Stimulated activated CD4-positive, alpha-beta T cell treated with anti-CD3 and anti-CD28 coated beads, TNF-alpha, amount 100 ng/mL, for 1 hour (primary cell): ENCODE measurements at places on chromosomes 11 and 22.

DNA sequence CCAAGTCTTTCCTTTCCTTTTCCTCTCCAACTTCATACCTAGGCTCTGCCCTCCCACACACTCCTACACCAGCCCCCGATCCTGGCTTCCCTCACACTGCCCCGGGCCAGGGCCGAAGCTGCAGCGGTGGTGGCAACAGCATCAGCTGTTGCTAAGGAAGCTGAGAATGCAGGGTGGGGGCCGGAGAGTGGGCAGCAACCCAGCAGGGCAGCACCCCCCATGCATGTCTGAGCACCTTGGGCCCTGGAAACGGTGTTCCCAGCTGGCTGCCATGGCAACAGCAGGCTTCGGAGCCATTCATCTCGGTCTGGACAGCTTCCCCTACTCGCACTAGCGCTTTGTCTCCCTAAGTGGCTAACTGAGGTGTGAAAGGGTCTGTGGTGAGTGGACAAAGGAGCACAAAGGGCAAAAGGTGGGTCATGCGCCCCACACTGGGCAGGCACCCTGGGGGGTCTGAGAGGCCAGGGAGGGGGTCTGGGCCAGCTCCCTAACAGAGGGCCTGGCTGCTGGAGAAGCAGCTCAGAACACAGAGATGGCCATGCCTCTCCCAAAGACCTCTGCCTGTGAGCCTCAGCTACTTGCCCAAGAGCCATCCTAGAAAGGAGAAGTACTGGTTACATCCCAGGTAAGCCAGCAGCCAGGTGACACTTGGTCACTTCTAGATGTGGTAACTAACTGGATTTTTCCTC lies 42.1 kb upstream of the JAM3 start:
- no peak for DNase-seq

- DNase-seq, result no peak
These were observed 402.1 kb downstream of the CNTN5 start for GRCh38 chr11:99422581-99423427.

- DNase-seq, result no peak
These were observed 16.8 kb downstream of the POU2F3 start for GRCh38 chr11:120256779-120257178.

DNA sequence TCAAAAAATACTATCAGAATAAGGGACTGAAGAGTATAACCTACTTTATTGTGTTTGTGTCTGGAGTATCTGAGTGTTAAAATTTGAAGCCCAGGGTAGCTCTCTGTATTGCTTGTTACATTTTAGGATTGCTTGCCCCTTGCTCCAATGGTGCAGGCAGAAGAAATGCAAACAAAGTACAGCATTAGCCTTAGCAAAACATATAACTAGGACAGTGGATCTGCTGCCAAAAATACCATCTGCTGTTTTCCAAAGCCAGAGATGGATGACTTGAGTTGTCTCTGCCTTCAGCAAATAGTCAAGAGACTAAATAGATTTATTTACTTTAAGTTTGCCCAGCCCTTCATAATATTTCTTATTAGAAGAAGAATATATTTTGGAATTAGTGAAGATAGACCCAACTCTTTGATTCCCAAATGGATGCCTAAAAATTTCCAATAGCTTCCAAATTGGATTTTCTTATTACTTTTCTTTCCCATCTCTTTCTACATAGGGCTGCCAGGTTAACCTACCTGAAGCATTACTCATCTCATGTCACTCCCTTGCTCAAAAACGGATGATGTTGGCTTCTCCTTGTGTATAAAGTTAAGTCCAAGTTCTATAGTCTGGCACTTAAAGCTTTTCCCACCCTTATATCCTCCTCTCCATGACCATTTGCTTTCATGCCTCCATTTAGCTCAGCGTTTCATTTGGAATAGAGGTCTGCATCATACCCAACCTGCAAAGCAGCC lies 66.3 kb downstream of the LDLRAD3 start:
- no peak for DNase-seq

GRCh38 chr11:11733246-11733747 lies 108.5 kb upstream of the USP47 start:
- DNase-seq, result no peak

- no peak for DNase-seq
These were observed 10.9 kb downstream of the PIM3 start for GRCh38 chr22:49971232-49972162.

GRCh38 chr11:77122576-77123212 lies 5.4 kb upstream of the MYO7A start:
- no peak for DNase-seq

GRCh38 chr11:111602865-111603610 lies 789 bp downstream of the SIK2 start:
- DNase-seq, result peak; percentile 14

DNA sequence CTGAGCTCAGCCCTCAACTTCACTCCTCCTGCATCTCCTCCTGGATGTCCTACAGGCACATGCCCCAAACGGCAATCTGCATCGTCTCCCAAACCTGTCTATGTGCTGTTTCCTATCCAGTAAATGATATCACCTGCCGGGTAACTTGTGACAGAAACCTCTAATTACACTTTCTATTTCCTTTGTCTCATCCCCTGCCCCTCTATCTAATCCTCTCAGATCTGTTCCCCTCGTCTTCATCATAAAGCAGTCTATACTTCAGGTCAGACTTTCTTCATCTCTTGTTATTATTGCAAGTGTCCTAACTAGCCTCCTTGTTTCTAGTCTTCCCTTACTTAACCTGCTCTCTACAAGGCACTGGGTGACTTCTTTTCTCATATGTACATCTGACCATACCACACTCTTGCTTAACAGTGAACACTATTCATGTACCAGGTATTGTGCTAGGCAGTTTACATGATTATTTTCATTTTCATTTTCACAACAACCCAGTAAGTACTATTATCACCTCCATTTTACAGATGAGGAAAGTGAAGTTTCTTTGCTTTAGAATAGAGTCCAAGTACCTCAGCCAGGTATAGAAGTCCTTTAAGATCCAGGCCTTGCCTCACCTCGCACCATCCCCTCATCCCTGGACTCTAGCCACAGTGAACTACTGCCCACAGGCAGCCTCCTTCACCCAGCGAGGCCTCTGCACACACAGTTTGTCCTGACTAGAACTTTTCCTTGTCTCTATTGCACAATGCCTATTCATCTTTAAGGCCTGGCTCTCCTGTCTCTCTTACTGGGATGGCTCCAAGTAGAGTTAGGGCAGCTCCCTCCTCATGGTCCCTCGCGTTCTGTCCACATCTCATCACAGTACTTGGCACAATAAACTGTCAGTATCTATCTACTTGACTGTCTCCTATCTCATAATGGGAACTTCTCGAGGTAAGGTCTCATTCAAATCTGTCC lies 22.1 kb upstream of the UCP3 start:
- DNase-seq, result no peak

DNA sequence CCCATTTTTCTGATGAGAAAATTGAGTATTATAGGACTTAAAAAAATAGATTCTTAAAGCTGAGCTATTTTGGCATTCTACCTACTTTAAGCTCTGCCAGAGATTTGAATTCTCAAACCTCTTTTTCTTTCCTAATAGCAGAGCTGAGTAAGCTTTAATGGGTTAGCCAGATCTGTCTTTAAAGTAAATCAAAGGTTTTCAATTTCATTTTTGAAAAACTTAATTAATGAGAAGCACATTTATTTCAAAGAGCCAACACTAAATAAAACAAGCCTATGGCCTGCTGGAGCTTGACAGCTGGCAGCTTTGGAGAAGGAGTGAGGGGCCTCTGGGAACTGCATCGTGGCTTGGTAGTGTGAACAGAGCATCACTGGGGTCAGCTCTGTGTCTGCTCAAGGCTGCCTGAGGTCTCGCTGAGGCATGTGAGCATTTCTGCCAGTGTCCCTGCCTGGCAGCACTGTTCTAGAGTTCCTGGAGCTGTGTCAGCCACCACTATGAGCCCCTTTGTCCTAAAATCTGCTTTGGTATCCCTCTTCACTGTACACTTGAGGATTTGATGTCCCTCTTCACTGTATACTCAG lies 50.4 kb upstream of the PRSS23 start:
- DNase-seq, result no peak

DNA sequence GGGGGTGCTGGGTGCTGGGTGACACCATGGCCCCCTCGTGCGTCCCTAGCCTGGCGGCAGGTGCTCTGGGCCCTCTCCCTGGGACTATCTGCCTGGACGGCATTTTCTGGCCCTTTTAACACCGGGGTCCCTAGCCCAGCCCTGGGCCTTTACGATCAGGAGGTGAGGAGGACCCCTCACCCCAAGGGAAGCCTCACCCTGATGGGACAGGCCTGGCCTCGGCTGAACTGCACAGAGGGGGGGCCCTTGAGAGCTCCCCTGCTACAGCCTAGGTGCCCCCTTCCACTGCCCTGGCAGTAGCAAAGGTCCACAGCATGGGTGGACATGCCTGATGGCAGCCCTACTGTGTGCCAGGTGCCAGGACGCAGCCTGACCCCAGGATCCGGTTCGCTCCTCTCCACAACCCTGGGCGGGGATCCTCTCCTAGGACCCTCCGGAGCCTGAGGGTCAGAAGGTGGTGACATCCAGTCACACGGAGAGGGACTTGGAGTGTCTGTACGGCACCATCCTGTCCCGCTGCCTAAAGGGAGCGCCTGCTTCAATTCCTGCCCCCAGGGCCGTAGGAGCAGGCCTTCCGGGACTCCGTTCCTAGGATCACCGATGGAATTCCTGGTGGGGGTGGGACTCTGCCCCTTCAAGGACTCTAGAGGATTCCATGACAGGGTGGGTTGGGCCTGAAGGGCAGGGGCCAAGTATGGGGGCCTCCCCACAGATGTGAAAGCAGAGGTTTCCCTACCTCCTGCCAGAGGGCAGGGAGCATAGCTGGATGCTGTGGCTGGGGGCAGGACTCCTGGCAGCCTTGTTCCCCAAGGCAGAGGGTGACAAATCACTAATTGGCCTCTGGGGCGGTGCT lies 33.0 kb upstream of the TH start:
- no peak for DNase-seq
